ENCODE measurements at places on chromosomes 5 and 9.
A peak's percentile ranks its signal among the peaks of the same experiment; 100 is the strongest.

DNA sequence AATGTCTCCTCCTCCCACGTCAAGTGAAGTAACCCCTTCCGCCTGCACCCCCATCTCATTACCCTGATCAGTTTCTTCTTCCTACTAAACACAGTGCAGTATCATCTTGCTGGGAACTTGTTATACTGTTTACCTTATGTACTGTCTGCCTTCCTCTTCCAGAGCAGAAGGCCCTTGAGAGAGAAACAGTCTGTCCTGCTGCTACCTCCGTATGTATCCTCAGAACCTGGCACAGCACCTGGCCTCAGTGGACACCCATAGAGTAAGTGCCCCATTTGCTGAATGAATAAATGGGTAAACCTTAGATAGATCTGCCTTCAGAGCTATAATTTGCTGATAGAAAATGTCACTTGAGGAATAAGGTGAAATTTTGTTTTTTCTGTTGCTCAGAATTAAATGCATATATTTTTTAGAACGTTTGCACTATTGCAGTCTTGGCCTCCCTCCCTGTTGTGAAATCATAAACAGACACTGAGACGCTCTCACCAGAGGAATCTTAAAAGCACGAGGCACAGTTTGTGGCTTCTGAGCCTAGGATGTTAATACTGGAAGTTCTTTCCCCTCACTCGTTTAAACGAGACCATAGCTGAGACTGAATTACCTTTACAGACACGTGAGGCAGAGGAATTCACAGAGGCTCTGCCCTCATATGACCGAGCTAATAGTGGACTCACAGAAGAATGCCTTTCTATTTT is 223.1 kb upstream of the DAP start:
- peaks cover 8% of the 10 kb centered on the region for H3K4me1 ChIP-seq
- H3K27ac ChIP-seq, result no peak overlapping the region
- H3K4me3 ChIP-seq, result no peak overlapping the region
- DNase-seq, result no peak

- H3K4me1 ChIP-seq, result no peaks in the 10 kb centered on the region
- no peak overlapping the region for H3K4me3 ChIP-seq
- H3K27ac ChIP-seq, result no peak overlapping the region
- no peaks in the 10 kb centered on the region for H3K27me3 ChIP-seq
- no peaks in the 10 kb centered on the region for H3K36me3 ChIP-seq
- no peak for DNase-seq
Observed at GRCh38 chr5:54398191-54398590, 57.3 kb upstream of the HSPB3 start.

GRCh38 chr9:132288361-132288760 is 66.4 kb downstream of the SETX start:
- no peak overlapping the region for H3K4me3 ChIP-seq
- H3K4me1 ChIP-seq, result peaks cover 12% of the 10 kb centered on the region
- H3K36me3 ChIP-seq, result peaks cover 42% of the 10 kb centered on the region
- no peak for DNase-seq
- H3K27me3 ChIP-seq, result no peaks in the 10 kb centered on the region
- H3K27ac ChIP-seq, result no peak overlapping the region

- no peak for DNase-seq
- H3K4me1 ChIP-seq, result no peaks in the 10 kb centered on the region
- H3K4me3 ChIP-seq, result no peak overlapping the region
- no peak overlapping the region for H3K27ac ChIP-seq
- no peaks in the 10 kb centered on the region for H3K36me3 ChIP-seq
Observed at GRCh38 chr5:20470997-20471396, 483.0 kb upstream of the CDH18 start.

- H3K27ac ChIP-seq, result no peak overlapping the region
- no peaks in the 10 kb centered on the region for H3K4me1 ChIP-seq
- no peaks in the 10 kb centered on the region for H3K36me3 ChIP-seq
- no peak for DNase-seq
Observed at GRCh38 chr9:70865471-70865870, 255.9 kb downstream of the TRPM3 start.

- H3K4me3 ChIP-seq, result no peak overlapping the region
- H3K36me3 ChIP-seq, result no peaks in the 10 kb centered on the region
- DNase-seq, result no peak
Observed at GRCh38 chr9:138016406-138017187, 139.0 kb downstream of the CACNA1B start.

GRCh38 chr5:179415291-179416060 is 70.2 kb upstream of the ADAMTS2 start:
- no peak for DNase-seq
- H3K27ac ChIP-seq, result no peak overlapping the region
- H3K4me1 ChIP-seq, result no peaks in the 10 kb centered on the region
- no peak overlapping the region for H3K4me3 ChIP-seq
- H3K27me3 ChIP-seq, result no peaks in the 10 kb centered on the region

- no peak for DNase-seq
- H3K4me1 ChIP-seq, result peaks cover 22% of the 10 kb centered on the region
- H3K27me3 ChIP-seq, result no peaks in the 10 kb centered on the region
- H3K27ac ChIP-seq, result peak overlapping the region; percentile 76
Observed at GRCh38 chr9:135501261-135502167, 1.0 kb downstream of the MRPS2 start.

- peak overlapping the region; percentile 91 for H3K27ac ChIP-seq
- no peak for DNase-seq
- H3K27me3 ChIP-seq, result no peaks in the 10 kb centered on the region
- H3K4me1 ChIP-seq, result peaks cover 70% of the 10 kb centered on the region
- H3K4me3 ChIP-seq, result peak overlapping the region; percentile 99
- H3K36me3 ChIP-seq, result peaks cover 14% of the 10 kb centered on the region
Observed at GRCh38 chr5:43312699-43313034, 545 bp downstream of the HMGCS1 start.

DNA sequence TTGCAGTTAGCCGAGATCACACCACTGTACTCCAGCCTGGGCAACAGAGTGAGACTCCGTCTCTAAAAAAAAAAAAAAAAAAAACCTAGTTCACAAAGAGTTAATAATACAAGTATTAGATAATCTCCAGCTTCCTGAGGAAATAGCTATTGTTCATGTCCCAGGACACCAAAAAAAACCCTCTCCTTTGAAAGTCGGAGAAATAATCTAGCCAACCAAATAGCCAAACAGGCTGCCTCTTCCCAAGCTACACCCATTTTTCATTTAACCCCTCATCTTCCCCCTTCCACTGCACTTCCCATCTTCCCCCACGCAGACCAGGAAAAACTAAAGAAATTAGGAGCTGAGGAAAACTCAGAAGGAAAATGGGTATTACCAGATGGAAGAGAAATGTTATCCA is 23.6 kb downstream of the CNOT8 start:
- no peak for DNase-seq
- no peaks in the 10 kb centered on the region for H3K4me1 ChIP-seq
- no peaks in the 10 kb centered on the region for H3K27me3 ChIP-seq
- H3K36me3 ChIP-seq, result peaks cover 80% of the 10 kb centered on the region

- H3K27me3 ChIP-seq, result no peaks in the 10 kb centered on the region
- H3K4me1 ChIP-seq, result peaks cover 32% of the 10 kb centered on the region
- no peak for DNase-seq
- H3K27ac ChIP-seq, result no peak overlapping the region
- peaks cover 3% of the 10 kb centered on the region for H3K36me3 ChIP-seq
- H3K4me3 ChIP-seq, result no peak overlapping the region
Observed at GRCh38 chr5:107885601-107886000, 214.9 kb upstream of the EFNA5 start.

DNA sequence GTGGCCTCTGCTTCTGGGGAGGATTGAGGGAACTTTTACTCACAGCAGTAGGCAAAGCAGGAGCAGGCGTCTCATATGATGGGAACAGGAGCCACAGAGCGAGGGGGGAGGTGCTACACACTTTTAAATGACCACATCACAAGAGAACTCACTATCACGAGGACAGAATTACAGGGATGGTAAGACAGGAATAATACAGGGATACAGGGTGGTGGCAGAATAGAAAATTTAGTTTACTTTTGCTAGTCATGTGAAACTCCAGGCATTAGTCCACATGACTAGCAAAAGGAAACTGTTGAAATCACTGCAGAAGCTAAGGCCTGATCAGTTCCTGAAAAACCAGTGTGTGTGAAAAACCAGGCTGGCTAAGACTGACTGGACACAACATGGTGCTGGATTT is 382.4 kb downstream of the NNT start:
- H3K36me3 ChIP-seq, result no peaks in the 10 kb centered on the region
- no peak overlapping the region for H3K4me3 ChIP-seq
- DNase-seq, result no peak
- no peaks in the 10 kb centered on the region for H3K27me3 ChIP-seq

DNA sequence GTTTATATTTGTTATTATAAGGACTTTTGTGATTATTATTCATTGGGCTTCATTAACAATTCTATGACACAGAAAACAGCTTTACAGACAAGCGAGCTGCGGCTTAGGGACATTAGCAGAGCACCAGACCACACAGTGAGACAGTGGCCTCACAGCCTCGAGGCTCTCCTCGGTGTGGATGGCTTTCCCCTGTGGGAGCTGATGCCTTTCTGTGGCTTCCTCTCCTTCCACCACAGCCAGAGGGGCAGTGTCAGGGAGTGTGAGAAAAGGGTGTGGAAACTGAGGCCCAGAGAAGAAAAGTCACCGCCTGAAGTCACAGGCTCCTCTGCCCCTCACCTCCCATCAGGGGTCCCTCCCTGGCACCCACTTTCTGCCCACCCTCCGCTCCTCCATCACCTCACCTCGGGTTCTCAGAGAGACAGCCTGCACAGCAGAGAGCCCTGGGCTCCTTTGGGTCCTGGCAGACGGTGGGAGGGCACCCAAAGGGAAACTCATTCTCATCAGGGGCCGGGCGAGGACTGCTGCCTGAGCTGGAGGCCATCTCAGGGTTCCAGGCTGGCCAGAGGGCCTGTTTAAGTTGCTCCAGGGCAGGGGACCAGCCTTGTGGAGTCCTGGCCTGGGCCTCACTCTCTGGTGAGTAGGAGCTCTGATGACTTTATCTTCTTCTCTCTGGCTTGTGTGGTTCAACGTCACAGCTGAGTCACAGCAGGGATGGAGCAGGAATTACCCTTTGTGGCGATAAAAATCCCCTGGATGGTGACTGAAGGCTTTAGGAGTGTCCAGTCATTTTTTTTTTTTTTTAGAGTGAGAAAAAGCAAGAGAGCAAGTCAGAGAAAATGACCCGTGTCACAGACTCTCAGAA is 830 bp downstream of the TRAF1 start:
- no peaks in the 10 kb centered on the region for H3K27me3 ChIP-seq
- H3K36me3 ChIP-seq, result peaks cover 66% of the 10 kb centered on the region
- H3K4me1 ChIP-seq, result peaks cover 84% of the 10 kb centered on the region
- DNase-seq, result peak; percentile 62

GRCh38 chr5:10355071-10355889 is 1.8 kb downstream of the MARCHF6 start:
- peak overlapping the region; percentile 99 for H3K27ac ChIP-seq
- peaks cover 7% of the 10 kb centered on the region for H3K36me3 ChIP-seq
- peak overlapping the region; percentile 98 for H3K4me3 ChIP-seq
- peak; percentile 46 for DNase-seq
- H3K4me1 ChIP-seq, result peaks cover 42% of the 10 kb centered on the region

GRCh38 chr5:95861221-95861863 is 38.8 kb upstream of the GLRX start:
- H3K27ac ChIP-seq, result peak overlapping the region; percentile 26
- no peak for DNase-seq
- no peak overlapping the region for H3K4me3 ChIP-seq
- no peaks in the 10 kb centered on the region for H3K27me3 ChIP-seq
- no peaks in the 10 kb centered on the region for H3K36me3 ChIP-seq

DNA sequence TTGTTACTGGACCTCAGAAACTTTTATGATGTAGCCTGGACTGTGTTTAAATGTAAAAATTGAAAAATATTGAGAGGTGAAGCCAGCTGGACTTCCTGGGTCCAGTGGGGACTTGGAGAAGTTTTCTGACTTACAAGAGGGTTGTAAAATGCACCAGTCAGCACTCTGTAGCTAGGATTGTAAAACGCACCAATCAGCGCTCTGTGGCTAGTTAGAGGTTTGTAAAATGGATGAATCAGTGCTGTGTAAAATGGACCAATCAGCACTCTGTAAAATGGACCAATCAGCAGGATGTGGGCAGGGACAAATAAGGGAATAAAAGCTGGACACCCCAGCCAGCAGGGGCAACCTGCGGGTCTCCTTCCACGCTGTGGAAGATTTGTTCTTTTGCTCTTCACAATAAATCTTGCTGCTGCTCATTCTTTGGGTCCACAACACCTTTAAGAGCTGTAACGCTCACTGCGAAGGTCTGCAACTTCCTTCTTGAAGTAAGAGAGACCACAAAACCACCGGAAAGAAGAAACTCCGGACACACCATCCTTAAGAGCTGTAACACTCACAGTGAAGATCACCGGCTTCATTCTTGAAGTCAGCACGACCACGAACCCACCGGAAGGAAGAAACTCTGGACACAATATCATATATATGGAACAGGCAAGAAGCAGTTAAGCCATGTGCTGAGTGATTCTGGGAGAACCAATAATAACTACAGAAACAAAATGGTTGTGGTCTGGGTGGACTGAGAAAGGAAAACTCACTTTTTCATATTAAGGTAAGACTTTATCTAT is 201.3 kb downstream of the GABRG2 start:
- no peaks in the 10 kb centered on the region for H3K4me1 ChIP-seq
- no peak overlapping the region for H3K4me3 ChIP-seq
- no peaks in the 10 kb centered on the region for H3K27me3 ChIP-seq
- no peak for DNase-seq
- H3K27ac ChIP-seq, result no peak overlapping the region
